Skin of body (tissue), 3 donors: ENCODE measurements at places on chromosomes 1 and 21. TPM values are rescaled to one million over a fixed set of nuclear protein-coding genes. Genes with fewer than 3 reads are reported as not detected.
A peak's percentile ranks its signal among the peaks of the same experiment; 100 is the strongest.

GRCh38 chr1:187928288-187928687 lies 1099.5 kb downstream of the PLA2G4A start:
- DNase-seq = no peak

GRCh38 chr1:150151291-150152181 lies 1.8 kb downstream of the PLEKHO1 start:
- no peak for DNase-seq

DNA sequence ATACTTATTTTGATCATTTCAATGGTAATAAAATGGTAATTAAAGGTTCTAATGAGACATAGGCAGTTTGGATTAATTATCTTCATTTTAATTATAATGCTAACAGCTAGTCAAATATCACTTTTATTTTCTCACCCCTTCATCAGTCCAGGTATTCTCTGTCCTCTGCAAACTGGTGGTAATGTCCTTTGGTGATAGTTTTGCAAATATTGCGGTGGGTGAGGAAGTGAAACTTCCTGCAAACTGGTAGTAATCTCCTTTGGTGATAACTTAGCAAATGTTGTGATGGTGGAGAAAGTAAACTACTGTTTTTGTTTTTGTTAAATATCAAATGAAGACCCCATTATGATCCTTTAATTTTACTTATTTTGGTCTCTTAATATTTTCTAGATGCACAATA lies 209.0 kb downstream of the AMY1C start:
- no peak for DNase-seq

DNA sequence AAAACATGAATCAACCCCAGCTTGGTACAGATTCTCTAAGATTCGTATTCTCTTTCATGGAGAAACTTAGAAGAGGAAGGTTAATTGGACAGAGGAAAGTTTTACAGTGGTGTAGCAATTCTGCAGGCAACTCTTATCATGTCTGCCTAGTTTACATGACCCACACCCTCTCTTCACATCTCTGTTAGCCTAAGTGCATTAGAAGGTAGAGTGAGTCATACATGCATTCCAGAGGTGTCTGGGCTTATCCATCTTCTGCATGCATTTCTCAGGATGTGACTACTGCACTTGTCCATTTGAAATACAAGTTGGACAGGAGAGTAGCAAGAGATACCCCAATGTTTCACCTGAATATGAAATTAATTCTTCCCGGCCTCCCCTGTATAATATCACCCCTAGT lies 578.4 kb upstream of the NCAM2 start:
- DNase-seq = no peak

GRCh38 chr1:8325771-8326170 lies 7.9 kb downstream of the SLC45A1 start:
- no peak for DNase-seq

Gene HMCN1
- total RNA-seq = 109 TPM

Gene LEMD1
- not detected for total RNA-seq

- no peak for DNase-seq
Measured at GRCh38 chr1:155052439-155053395, 1.6 kb downstream of the ADAM15 start.

DNA sequence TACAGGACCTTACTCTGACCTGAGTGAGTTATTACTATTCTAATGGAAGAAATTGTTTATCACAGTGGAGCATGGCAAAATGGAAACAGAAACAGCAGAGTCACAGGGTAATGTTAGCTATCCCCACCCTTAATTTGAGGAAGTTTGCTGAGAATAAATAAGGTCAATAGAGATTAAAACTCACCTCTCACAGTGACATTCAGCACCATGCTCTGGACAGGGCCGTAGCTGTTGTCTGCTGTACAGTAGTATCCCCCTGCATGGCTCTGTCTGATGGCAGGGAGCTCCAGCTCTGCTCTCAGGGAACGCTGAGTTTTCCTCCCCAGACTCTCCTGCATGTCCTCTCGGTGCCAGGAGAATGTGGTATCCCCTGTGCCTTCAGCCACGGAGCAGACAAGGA lies 11.9 kb downstream of the FCRL4 start:
- no peak for DNase-seq

DNA sequence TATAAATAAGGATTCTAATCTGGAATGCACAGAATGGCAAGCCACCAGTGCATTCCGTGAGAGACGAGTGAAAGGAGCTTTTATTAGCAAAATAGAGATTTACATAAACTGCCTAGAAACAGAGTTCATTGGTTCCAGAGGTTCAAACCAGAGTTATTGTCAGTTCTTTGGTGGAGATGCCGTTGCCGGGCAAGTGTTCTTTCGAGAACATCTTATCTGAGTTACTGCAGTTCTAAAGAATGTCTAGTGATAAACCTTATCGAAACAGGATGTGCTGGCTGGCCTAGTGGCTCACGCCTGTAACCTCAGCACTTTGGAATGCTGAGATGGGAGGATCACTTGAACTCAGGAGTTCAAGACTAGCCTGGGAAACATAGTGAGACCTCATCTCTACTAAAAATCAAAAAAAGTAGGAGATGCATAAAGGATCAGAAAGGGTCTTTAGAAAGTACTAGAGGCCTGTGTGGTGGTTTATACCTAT lies 19.9 kb upstream of the EVI5 start:
- peak; percentile 90 for DNase-seq

DNA sequence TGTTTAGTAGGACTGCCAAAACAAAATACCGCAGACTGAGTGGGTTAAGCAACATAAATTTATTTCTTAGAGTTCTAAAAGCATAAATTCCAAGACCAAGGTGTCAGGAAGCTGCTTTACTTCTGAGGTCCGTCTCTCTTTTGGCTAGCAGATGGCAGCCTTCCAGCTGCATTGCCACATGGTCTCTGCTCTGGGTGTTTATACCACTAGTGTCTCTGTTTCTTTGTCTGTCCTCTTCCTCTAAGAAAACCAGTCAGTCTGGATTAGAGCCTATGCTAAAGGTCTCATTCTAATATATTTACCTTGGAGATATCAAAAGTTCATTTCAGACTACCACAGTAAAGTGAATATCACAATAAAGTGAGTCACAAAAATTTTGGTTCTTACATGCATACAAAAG lies 519.8 kb downstream of the COL11A1 start:
- DNase-seq = no peak

- no peak for DNase-seq
Measured at GRCh38 chr1:43688594-43689000, 18.7 kb upstream of the ST3GAL3 start.

DNA sequence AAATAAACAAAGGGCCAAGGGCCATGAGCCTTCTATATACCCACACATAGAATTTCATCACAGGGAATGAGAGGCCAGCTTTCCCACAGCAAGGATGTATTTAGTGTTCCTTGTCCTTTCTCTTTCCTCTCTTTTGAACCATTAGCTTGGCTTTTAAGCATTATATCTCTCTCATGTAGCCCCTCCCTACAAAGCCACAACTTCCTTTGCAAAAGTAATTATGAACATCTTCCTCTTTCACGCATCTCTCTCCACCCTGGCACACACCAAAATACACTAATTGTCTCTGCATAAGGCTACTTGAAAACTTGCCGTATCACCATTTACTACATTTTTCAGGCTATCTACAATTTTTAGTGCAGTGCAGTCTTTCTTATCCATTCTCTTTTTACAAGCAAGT lies 1.9 kb upstream of the AK5 start:
- DNase-seq = no peak

Gene ALPL
- 4.0 TPM for total RNA-seq

Gene TBX19
- 1.9 TPM for total RNA-seq

Gene HSD3B2
- 0.20 TPM for total RNA-seq

DNA sequence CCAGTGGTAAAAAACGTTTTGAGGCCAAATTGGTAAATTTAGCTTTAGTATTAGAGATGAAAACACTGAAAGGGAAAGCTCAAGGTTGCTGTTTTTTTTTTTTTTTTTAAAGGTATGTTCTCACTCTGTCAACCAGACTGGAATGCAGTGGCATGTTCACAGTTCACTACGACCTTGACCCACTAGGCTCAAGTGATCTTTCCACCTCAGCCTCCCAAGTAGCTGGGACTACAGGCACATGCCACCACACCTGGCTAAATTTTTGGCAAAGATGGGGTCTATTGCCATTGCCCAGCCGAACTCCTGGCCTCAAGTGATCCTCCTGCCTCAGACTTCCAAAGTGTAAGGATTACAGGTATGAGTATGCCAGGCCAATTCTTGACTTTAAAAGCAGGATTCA lies 18.9 kb downstream of the LRIF1 start:
- DNase-seq = no peak

GRCh38 chr1:63403386-63403785 lies 36.0 kb downstream of the ALG6 start:
- DNase-seq = no peak

DNA sequence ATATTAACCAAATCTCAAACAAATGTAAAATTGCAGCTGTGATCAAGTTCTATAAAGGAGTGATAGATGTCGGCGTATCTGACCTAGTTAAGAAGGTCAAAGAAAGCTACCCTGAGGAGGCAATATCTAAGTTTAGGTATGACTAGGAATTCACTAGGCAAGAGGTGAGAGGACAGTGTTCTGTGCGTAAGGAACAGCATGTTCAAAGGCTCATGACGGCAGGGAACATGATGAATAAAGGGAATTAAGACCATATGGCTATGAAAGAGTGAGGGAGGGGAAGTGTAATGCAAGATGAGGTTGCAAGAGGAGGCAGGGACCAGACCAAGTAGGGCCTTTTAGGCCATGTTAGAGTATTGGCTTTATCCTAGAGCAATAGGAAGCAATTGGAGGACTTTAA lies 8.6 kb downstream of the LIX1L start:
- no peak for DNase-seq

DNA sequence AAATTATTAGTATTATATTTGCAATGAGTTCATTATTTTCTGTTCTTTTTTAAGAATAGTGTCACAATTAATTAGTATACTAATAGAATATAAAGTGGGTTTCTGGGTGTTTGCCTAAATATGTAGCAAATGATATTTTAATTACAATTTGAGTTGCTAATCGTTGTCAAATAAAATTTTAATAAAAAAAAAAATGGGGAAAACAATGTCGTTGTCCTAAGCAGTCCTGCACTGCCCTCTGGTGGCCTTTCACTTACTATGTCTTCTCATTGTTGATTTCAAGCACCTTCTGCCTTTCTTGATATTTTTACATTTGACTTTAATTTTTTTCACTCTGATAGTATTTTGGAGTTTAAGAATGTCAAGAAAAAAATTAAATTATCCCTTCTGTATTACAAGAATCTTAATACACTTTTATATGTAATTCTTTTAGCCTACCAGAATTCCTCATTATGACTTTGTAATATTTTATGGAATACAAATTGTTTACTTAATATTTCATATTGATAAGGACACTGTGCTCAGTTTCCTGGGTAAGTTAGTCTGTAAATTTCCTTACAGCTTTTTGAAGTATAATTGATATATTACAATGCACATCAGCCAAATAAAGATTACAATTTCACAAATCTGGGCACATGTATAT lies 104.5 kb upstream of the FMN2 start:
- no peak for DNase-seq

Gene CCDC17
- total RNA-seq = 0.79 TPM

Gene DENND1B
- 13.3 TPM for total RNA-seq

Gene BLACAT1
- total RNA-seq = 0.20 TPM

- DNase-seq = no peak
Measured at GRCh38 chr1:202241376-202242079, 47.9 kb downstream of the LGR6 start.

GRCh38 chr21:43911015-43911934 lies 46.3 kb downstream of the AGPAT3 start:
- DNase-seq = no peak

GRCh38 chr1:116498789-116499628 lies 71.8 kb downstream of the CD58 start:
- peak; percentile 28 for DNase-seq

- DNase-seq = no peak
Measured at GRCh38 chr1:157157501-157158190, 19.5 kb upstream of the ETV3 start.

DNA sequence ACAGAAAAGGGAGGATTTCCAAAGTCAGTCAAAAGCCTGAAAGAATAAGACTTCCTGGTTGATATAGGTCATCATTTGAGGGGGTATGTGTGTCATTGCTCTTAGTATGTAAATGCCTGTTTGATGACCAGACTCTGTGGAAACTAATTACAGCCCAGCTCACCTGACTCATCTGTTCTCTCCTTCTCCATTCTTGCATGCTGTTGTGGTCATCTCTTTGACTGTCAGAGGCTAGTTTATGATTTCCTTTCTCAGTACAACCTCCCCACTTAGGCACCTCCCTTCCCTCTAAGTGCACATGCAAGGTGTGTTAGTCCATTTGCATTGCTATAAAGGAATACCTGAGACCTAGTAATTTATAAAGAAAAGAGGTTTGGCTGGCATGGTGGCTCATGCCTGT lies 2.4 kb upstream of the C1orf116 start:
- no peak for DNase-seq

DNA sequence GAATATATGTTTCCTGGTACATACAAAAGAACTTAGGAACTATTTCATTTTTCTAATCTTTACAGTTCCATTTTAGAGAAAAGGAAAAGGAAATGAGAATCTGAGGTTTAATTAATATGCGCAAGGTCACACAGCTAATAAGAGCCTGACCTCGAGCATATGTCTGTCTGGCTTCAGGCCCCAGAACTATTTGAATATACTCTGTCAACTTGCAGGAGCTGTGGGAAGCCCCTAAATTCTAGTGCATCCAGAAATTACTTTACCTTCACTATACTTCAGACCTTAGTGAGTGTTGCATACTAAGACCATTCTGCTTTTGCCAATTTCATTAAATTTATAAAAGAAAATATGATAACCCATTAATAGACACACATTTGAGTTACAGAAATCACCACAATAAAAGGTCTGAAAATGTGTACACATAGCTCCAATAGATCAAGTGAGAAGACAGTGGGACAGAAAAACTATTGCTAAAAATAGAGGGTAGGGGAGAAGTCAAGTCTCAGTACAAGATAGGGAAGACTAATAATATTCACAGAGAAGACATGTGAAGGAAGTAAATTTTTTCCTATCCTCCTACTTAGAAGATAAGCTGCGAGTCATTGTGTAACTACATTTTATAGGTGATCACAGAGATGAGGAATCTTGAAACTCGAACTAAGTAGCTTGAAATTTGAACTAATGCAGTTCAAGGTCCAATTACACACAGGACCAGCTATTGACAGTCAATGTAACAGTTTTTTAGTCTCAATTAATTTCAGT lies 3.8 kb downstream of the RGS13 start:
- DNase-seq = no peak

DNA sequence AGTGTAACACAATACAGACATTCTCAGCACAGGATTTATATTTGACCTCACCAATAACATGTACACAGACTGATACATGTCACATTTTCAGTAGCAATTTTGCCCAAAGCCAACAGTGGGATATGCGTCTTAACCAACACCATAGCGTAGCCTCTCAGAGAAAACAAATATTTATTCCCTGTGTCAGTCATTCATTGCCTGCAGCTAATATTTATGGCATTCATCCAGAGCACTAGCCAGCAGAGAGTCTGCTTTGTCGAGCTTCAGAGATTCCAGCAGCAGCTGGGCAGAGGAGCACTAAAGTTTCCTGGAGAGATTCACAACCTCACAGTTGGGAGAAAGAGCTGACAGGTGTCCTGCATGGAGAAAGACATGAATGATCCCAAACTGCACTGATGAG lies 400.7 kb upstream of the DAB1 start:
- DNase-seq = no peak

- peak; percentile 44 for DNase-seq
Measured at GRCh38 chr1:1430114-1430982, 5.1 kb upstream of the VWA1 start.

- no peak for DNase-seq
Measured at GRCh38 chr1:108079440-108080025, 114.6 kb upstream of the VAV3 start.
